Anterior cingulate cortex (tissue), 58 donors: ENCODE measurements at places on chromosomes 3 and 15.

DNA sequence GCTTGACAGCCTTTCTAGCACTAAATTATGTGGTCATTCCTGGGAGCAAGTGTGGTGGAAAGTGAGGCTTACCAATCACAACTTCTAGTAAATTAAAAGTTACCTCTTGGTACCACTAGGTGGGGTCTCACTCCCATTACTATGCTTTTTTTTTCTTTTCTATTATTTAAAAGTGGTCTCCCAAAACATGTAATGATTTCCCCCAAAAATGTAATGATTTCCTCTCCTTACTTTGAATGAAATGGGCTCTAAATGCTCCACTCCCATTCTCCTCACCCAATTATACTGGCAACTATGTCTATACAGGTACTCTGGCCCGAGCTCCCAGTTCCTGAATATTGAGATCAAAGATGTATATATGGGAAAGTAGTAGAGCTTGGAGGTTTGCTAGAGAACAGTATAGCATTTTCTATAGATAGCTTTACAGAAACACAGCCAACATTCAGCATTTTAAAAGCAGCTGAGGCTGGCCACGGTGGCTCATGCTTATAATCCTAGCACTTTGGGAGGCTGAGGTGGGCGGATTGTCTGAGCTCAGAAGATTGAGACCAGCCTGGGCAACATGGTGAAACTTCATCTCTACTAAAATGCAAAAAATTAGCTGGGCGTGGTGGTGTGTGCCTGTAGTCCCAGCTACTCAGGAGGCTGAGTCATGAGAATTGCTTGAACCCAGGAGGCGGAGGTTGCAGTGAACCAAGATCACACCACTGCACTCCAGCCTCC lies 70.9 kb downstream of the DCUN1D1 start:
- DNase-seq = no peak

DNA sequence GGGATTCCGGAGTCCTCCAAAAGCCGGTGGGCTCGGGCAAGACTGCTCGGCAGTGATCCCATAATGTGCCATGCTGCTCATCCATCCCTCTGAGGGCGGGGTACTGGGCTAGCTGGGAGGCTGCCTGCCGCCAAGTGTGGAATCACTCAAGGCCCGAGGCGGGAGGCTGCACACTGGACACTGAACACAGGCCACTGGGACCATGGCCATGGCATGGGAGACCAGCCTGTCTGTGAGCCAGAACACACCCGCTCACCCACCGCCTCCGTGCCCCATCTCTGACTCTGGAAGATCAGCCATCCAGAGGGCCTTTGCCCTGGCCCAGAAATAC lies 1.4 kb downstream of the C3orf22 start:
- no peak for DNase-seq

- no peak for DNase-seq
Measured at GRCh38 chr3:114650808-114651207, 357.0 kb downstream of the TIGIT start.

DNA sequence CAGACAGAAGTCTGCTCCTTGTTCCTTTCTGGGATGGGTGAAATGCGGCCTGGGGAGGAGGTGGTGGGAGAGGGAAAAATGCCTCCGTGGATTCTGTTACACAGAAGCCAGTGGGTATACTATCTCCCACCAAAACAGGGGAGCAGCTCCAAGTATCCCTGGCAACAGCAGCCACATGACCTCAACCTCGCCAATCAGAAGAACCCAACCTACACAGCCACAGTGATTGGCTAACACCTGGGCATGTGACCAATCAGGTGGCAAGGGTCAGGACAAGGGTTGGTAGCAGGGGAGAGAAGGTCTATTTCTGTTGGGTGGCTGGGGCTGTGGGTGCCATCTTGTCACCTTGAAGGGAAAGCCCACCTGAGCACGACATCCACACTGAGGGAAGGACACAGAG lies 9.1 kb upstream of the ACAD9 start:
- no peak for DNase-seq

GRCh38 chr3:36373084-36373483 lies 7.2 kb upstream of the STAC start:
- DNase-seq = no peak

- DNase-seq = no peak
Measured at GRCh38 chr3:45985532-45986302, 9.9 kb downstream of the FYCO1 start.

- DNase-seq = no peak
Measured at GRCh38 chr15:39025321-39025720, 460.7 kb upstream of the RASGRP1 start.

DNA sequence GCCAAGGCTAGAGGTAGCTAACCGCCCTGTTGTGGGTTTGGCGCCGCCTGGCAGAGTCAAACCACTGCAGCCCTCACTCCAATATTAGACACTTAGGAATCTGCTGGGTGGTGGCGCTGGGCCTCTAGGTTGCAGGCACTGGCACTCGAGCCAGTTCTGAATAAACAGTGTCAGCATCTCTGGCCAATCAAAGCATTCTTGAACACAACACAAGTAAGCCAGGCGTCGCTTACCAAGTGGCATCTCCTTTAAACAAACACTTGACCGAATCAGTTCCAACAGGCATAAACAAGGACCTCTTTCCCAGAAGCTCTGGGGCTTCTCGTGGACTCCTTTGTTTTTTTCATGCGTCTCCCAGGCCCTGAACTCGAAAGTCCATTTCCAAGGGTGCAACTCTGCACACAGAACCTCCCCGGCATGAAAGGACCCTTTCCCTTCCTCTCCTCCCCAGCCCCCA lies 82.3 kb downstream of the LRIG1 start:
- DNase-seq = peak; percentile 80

- peak; percentile 22 for DNase-seq
Measured at GRCh38 chr3:124920718-124921117, 13.8 kb downstream of the MUC13 start.

DNA sequence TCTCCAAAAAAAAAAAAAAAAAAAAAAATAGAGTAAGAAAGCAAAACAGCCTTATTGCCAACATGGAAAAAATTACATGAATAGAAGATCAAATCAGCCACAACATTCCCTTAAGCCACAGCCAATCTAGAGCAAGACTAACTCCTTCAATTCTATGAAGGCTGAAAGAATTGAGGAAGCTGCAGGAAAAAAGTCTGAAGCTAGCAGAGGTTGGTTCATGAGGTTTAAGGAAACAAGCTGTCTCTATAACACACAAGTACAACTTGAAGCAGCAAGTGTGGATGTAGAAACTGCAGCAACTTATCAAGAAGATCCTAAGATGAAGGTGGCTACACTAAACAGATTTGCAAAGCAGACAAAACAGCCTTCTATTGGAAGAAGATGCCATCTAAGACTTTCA lies 9.3 kb downstream of the PARL start:
- no peak for DNase-seq

DNA sequence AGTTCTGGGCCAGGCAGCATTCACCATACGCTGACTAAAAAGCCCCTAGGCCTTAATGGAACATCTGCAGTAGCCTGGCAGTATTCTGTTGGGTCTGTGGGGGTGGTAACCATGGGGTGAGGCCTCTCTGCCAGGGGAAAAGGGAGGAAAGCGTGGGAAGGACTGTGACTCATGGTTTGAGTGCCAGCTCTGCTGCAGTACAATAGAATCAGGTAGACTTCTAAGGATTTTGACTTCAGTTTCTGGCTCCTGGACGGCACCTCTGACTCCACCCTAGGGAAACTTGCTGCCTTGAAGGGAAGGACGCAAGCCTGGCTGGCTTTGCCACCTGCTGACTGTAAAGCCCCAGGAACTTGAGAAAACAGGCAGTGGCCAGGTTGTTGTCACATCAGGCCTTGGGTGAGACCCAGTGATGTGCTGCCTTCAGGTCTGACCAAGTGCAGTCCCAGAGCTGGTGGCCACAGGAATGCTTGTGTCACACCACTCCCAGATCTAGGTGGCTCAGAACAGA lies 148.6 kb downstream of the SUCNR1 start:
- no peak for DNase-seq

GRCh38 chr3:14352002-14352627 lies 50.3 kb upstream of the SLC6A6 start:
- DNase-seq = no peak

GRCh38 chr15:40582726-40583246 lies 11.3 kb upstream of the KNL1 start:
- DNase-seq = no peak

DNA sequence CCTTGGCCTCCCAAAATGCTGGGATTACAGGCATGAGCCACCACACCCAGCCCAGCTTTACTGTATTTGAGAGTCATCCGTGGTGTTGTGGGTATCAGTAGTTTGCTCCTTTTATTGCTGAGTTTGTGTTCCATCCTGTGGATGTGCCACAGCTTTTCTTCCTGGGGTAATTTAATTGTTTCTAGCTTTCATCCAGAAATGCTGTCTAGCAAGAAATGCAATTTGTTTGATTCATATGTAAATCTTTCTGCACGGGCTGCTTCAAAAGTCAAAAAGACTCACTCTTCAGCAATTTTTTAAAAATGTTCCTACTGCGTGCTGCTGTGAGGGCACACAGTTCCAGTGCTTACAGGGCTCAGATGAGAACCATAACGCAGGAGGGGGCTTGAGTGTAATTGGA lies 47.1 kb downstream of the CORO2B start:
- DNase-seq = no peak

- no peak for DNase-seq
Measured at GRCh38 chr3:189776149-189776824, 145.1 kb downstream of the TP63 start.
